ENCODE measurements at places on chromosomes 4 and X. TPM values are rescaled to one million over a fixed set of nuclear protein-coding genes. Genes with fewer than 3 reads are reported as not detected.

Gene HSFX2
- 0.41 TPM for total RNA-seq

Gene SLC38A5
- total RNA-seq, result 1.1 TPM

Gene GPRIN3
- total RNA-seq, result 1.2 TPM

Gene PDCL2
- total RNA-seq, result not detected

Gene FGD1
- 1.8 TPM for total RNA-seq

DNA sequence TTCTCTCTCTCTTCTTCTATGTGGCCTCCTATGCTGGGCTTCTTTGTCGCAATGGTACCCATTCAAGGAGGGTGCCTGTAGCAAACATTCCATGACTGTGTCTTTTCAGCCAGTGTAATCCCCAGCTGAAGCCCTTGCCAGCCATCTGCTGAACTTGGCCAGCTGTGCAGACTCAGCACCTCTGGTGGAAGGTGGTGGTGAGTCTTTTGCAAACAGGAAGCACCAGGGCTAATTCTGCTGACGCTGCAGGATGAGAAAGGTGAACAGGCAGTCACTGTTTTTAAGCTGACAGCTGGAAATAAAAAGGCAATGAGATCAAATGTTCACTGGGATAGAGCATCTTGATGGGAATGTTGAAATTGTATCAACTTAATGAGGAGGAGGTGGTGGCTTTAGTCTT, 298.7 kb upstream of the CLNK start:
- DNase-seq, result no peak

DNA sequence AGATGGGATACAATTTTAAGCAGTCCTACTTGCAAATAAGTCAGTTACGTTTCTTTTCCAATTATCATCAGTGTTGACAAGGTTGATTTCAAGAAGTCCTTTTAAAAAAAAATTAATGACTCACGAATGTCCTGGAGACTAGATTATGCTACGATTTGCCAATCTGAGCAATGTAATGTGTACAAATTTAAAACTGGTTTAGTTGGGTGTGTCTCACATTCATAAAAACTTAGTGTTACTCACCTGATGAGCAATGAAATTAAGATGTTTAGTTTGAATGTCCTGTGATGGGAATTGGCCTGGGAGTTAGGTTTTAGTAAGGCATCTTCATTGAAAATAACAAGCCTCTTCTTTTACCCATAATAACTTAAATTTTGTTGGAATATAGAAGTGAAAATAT, 136.7 kb upstream of the POF1B start:
- no peak for DNase-seq

DNA sequence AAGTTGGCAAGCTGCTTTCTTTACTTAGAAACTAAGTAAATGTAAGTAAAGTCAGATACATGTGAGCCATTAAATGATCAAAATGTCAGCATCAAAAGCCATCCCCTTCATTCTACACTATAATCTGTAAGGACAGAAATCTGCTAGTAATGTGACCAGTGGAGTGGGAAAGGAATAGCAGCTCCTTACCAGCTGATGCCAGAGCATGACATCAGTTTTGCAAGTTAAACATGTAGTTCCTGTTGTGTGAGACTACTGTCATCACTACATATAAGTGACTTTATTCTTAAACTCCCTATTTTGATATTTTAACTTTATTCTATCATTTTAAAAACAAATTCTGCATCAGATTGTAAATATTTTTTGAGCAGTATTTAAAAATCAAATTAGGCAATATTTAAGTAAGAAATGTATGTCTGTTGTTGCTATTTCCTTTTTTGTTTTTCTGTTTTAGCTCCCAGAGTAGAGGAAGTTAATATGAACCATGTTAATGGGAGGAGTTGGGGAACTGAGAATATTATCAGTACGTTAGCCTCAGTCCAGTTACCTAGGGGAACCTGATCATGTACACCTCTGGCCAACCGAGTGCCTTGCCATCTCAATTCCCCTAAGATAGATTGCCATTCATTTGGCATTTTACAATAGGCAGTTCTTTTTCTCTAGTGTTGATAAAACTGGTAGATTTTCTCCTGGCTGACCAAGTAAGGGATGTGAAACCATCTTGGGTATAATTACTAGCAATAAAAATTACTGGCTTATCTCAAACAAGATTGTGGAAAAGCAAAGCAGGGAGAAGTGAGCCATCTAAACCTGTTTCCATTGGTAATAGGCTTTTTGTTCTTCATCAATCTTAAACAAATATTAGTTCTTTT, 34.7 kb downstream of the CCNI start:
- DNase-seq, result no peak

- DNase-seq, result no peak
Measured at GRCh38 chr4:164481306-164482091, 272.4 kb upstream of the SMIM31 start.

Measured in psoas muscle (tissue), 8 donors.